ENCODE measurements at places on chromosomes 1 and 21. TPM values are rescaled to one million over a fixed set of nuclear protein-coding genes. Genes with fewer than 3 reads are reported as not detected.

DNA sequence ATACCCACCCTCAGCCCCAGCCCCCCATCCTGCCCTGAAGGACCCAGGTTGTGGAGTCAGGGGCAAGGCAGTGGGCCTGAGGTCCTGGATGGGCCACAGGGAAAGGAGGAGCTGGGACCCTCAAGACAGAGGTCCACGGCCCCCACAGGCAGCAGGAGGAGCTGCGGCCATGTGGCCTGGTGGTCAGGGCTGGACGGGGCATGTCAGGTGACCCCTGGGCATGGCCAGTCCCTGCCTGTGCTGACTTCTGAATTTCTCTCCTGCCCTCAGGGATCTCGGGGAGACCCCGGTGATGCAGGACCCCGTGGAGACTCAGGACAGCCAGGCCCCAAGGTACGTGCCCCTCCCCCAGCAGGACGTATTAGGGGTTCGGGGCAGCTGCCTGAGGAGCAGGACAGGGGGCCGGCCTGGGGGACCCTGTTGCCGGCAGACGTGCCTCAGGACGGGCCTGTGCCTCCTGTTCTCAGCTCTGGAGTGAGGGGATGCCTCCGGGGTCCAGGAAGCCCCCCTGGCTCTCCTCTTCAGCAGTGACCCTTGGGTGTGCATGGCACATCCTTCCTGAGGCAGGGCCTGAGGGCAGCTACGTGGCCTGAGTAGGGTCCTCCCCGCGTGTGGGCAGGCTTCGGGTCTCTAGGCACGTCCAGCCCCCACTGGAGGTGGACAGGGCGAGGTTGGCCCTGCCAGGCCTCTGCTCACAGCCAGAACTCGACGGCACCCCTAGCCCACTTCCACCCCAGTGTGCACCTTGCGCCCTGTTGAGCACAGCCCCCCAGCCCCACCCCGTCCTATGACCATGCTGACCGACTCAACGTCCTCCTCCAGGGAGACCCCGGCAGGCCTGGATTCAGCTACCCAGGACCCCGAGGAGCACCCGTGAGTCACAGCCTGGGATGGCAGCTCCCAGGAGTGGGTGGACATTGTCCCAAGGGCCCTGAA lies 23.6 kb downstream of the COL6A2 start:
- no peak for DNase-seq

DNA sequence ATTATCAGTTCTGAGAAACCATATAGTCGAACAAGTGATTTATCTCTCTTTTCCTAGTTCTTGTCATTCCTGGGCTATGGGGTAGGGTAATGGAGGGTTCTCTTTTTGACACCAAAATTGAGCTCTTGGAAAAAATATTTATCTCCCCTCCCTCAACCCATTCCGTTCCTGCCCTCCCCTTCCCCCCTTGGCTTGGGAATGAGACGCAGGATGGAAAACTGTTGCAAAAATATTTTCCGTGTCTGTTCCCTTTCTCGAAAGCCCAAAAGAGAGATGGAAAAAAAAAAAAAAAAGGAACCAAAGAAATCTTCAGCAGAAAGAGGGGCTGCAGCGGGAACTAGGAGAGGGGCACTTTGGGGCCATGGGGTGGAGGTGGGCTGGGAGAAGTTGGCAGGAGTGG lies 766 bp downstream of the ATP2B4 start:
- DNase-seq: no peak

DNA sequence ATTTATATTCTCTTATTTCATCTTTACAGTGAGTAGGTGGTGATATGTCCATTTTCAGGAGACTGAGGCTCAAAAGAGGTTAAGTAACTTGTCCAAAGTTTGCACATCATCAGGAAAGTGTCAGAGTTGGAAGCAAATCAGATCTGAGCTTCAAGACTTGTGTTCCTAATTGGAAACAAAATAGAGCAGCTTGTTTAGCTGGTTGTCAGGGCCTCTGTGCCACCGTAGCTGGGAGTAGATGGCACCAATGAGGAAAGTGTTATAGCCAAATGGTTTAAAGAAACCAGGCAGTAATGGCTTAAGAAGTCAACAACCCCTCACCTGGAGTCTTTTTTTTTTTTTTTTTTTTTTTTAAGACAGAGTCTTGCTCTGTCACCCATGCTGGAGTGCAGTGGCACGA lies 19.7 kb downstream of the AGO1 start:
- no peak for DNase-seq

DNA sequence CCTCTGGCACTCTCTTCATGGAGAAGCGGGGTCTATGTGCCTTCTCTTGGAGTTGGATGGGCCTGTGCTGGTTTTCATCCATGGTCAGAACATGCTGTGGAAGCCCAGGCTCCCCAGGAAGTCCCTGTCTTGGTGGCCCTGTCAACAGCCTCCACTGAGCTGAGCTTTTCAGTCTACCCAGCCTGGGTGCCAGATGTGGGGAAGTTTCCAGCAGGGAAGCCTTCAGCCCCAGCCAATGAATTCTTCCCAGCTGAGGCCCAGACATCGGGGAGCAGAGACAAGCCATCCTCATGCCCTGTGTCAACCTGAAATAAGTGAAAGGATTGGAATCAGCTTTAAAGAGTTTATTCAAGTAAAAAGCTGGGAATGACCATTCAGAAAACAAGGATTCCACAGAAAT lies 75.1 kb upstream of the PGBD5 start:
- no peak for DNase-seq

DNA sequence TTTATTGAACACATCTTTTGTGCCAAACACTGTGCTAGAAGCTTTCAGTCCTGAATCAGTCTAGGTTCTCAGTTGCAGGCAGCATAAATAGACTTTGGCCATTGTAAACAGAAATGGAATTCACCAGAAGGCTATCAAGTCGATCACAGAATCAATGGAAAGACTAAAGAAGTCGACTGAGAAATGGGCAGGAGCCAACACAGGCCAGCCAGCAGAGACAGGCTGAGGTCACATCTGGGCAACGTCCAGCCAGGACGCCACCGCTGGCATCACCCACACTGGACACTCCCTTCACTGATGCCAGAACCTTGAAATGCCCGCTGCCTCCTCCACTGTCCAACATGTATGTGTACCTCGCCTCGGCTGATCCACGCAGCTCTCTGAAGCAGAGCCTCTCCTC lies 5.5 kb upstream of the CNTN2 start:
- DNase-seq: no peak

DNA sequence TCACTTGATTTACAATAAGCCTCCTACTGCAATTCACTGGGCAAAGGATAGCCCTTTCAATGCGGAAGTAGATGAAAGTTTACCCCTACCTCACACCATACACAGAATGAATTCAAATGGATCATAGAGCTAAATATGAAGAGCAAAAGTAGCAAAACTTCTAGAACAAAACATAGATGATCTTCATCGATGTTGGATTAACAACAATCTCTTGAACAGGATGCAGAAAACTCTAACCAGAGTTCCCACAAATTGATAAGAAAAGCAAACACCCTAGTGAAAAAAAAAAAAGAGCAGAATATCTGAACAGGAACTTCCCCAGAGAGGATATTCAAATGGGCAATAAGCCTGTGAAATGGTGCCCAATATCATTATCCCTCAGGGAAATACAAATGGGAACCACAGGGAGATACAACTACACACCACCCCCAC lies 1.9 kb upstream of the UBASH3A start:
- DNase-seq: no peak

DNA sequence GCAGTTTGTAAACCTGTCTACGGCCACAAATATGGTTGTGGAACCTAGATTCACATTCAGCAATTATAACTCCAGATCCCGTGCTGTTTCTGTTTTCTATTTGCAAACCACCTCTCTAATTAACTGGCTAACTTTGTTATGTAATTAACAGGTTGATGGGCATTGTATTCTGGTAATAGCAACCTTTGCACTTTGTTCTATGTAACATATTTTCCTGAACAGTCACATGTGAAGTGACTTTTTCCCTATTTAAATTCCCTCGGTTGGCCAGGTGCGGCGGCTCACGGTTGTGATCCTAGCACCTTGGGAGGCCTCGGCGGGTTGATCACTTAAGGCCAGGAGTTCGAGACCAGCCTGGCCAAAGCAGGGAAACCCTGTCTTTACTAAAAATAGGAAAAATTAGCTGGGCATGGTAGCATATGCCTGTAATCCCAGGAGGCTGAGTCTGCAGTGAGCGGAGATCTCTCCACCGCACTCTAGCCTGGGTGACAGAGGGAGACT lies 1.4 kb downstream of the ACADM start:
- DNase-seq: no peak

DNA sequence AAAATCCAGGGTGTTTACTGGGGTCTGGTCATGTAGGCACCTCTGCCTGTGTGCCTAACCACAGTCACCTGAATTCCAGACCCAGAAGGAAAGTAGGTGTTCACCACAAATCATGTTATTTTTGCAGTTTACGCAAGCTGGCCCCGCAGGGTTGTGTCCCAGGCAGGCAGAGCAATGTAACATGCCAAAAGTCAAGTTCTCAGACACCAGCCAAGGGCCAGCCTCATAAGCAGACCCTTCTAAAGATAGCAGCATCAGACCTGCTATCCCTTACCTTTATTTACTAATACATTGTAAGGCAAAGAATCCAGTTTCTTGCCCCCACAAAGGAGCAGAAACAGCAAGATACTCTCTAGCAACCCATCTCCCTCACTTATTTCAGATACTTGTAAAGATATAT lies 83.0 kb downstream of the GPR161 start:
- DNase-seq: no peak

GRCh38 chr21:38500073-38500472 lies 1.8 kb upstream of the ERG start:
- no peak for DNase-seq

DNA sequence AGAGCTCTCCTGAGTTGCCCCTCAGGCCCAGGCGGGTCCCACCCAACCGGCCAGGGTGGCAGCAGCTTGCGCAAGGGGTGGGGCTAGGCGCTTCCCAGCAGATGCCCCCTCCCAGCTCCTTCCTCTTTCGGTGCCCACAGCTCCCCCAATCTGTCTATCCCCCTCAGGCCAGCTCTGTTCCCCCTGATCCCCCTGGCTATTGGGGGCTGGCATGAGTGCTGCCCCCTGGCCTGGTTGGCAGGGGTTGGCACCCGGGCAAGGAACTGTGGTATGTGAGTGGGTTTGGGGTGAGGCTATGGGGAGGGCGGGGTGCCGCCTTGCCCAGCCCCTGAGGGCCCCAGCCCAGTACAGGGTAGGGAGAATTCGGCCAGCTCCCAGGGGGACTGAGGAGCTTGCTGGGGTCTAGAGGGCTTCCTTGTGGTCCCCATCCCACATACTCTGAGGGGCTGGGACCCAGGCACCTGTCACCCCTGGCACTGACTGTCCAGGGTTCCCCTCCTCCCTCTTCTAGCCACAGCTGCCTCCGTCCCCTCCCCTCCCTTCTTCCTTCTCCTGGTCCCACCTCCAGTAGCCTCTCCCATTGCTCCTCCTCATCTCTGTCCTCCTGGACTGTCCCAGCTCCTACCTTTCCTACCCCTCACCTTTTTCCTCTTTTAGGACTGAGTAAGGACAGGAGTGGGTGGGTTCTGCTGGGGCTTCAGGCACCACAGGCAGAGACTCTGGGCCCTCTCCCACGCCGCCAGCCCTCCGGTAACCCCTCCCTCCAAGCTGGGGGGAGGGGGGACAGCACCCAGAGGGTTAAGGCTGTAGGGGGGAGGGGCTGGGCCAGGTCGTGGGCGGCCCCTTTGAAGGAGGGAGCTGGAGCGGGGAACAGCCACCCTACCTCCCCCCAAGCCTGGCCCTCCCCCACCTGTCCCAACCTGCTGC lies 5.7 kb downstream of the ZBTB7B start:
- peak; percentile 72 for DNase-seq

GRCh38 chr1:51636764-51637522 lies 20.1 kb downstream of the OSBPL9 start:
- no peak for DNase-seq

DNA sequence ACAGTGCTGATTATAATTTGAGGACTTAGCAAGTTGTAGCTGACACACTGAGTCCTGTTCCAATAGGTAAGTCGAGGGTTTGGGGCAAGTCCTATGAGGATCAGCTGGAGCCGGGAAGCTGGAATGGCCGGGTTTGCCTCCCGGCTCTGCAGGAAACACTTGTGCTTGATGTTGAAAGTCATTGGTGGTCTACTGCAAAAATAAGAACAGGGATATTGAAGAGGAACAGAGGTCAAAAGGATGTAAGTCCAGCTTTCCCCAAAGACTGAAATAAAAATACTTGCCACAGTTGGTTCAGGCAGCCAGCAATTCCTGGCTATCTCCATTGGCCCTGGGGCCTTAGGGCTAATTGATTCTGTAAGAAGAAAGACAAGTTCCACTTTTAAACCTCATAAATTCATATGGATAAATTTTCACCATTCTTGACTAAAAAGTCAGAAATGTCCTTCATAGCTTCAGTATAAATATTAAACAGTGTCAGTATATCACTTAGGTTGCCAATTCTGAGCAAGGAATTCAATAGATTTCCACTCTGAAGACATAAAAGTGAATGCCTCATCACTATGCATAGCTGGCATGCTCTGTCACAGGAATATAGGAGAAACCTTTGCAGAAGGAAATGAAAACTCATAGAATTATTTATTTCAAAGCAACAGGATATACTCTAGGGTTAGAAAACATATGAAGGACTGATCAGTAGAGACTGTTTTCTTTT lies 165.2 kb downstream of the AK5 start:
- DNase-seq: no peak

DNA sequence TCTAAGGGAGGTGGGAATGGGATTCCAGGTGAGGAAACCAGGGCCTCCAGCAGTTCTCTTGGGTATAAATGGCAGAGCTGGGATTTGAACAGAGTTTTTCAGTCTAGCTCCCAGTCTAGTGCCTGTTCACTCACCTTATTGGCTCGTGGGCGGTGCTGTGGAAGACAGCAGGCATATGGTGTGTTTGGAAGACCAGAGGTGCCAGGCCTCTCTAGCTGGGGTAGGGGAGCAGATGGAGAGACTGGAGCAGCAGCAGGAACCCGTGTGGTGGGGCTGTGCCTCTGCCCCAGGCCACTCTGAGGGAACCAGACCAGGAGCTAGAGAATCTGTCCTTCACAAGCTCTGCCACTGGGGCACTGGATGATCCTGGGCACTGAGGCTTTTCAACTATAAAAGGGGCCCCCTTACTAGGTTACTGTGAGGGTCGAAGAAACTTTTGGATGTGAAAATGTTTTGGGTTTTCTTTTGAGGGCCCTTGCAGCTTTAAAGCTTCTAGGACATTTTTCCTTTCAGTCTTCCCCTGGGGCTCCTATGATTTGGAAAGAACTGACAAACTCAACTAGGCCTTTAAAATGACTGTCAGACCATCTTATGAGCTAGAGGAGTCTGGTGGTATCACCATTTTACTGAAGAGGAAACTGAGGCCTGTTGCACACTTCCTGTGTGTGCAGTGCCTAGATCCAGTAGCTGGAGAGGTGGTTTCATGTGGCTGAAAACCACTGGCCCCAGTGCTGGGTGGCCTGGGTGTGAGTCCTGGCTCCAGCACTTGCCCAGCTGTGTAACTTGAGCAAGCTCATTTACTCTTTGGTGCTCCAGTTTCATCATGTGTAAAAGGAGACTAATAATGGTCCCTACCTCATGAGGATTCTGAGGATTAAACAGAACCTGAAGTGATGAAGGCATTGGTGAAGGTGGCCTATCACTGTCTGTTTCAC lies 6.1 kb downstream of the DMRTB1 start:
- DNase-seq: no peak

Gene C1QC
- total RNA-seq: 110 TPM

Gene COP1
- total RNA-seq: 20.5 TPM

Gene TNFSF4
- total RNA-seq: 0.73 TPM

Gene IL23R
- total RNA-seq: not detected

Gene DISC1
- 3.0 TPM for total RNA-seq

Gene OR2L3
- total RNA-seq: not detected

Gene TRIM67
- 0.05 TPM for total RNA-seq

Gene RHD
- not detected for total RNA-seq

Gene XPR1
- 38.6 TPM for total RNA-seq

Gene PYHIN1
- total RNA-seq: 0.22 TPM

Gene SLAMF9
- total RNA-seq: not detected

Measured in Right ventricle myocardium superior (tissue), 1 donor.